ENCODE measurements at places on chromosomes 5 and 9. TPM values are rescaled to one million over a fixed set of nuclear protein-coding genes. Genes with fewer than 3 reads are reported as not detected.

- no peaks in the 10 kb centered on the region for H3K27me3 ChIP-seq
- DNase-seq = peak; percentile 89
- H3K4me3 ChIP-seq = no peak overlapping the region
Measured at GRCh38 chr9:98867429-98868168, 60.1 kb downstream of the GALNT12 start.

- no peak for DNase-seq
- H3K36me3 ChIP-seq = no peaks in the 10 kb centered on the region
- H3K27me3 ChIP-seq = no peaks in the 10 kb centered on the region
- no peaks in the 10 kb centered on the region for H3K4me1 ChIP-seq
Measured at GRCh38 chr5:13859270-13860065, 85.0 kb downstream of the DNAH5 start.

DNA sequence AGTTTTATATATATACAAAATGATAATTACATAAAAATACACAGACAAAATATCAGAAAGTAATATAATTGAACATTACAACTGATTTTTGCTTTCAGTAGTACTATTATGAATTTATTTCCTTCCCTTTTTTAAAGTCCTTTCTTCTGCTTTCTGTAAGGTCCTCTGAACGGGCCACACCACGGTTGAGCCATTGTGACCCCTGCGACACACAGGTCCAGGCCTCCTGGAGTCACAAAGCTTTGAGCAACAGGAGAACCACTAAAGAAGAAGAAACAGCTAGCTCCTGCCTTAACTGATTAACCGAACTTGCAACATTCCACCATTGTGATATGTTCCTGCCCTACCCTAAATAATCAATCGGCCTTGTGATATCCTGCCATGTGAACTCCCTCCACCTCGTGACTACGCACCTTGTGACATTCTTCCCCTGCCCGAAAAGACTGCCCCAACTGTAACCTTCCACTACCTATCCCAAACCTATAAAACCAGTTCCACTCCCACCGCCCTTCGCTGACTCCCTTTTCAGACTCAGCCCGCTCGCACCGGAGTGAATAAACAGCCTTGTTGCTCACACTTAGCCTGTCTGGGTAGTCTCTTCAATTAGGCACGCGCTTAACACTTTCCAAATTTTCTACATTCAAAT lies 375.0 kb upstream of the RFX3 start:
- no peak overlapping the region for H3K4me3 ChIP-seq
- no peaks in the 10 kb centered on the region for H3K27me3 ChIP-seq
- no peaks in the 10 kb centered on the region for H3K36me3 ChIP-seq
- no peak for DNase-seq
- H3K4me1 ChIP-seq = no peaks in the 10 kb centered on the region
- no peak overlapping the region for H3K27ac ChIP-seq

GRCh38 chr5:107794741-107795140 lies 124.0 kb upstream of the EFNA5 start:
- no peak for DNase-seq
- H3K27ac ChIP-seq = no peak overlapping the region
- H3K4me3 ChIP-seq = no peak overlapping the region
- H3K4me1 ChIP-seq = no peaks in the 10 kb centered on the region
- no peaks in the 10 kb centered on the region for H3K36me3 ChIP-seq
- no peaks in the 10 kb centered on the region for H3K27me3 ChIP-seq

DNA sequence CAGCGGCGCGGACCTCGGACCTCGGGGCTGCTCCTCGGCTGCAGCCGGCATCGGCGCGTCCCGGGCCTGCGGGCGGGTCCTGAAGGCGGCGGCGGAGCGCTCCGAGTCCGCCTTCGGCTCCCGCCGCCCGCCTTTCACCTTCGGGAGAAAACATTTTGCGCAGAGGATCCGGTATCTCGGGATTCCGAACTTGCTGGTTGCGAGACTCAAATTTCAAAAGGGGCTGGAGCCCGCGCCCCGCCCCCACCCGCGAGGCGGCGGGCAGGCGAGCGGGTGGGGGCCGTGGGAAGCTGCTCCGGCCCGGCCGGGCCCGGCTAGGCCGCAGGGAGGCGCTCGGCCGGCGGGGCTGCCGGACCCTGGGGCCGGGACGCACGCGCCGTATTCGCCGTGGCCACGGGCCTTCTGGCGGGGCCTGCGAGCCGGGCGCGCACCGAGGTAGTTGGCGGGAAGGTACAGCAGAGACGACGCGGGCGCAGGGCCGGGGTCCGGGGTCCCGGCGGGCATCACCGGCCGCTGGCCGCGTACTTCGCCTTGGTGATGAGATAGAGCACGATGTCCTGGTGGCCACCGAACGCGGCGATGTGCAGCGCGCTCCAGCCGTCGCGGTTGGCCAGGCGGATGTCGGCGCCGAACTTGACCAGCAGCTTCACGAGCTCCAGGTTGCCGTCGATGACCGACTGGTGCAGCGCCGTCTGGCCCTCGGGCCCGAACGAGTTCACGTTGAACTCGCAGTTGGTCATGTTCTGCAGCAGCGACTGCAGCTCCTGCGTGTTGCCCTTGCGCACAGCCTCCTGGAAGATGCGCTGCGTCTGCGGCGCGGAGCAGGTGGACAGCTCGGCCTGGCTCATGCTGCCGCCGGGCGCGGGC lies 757 bp downstream of the NRARP start:
- peak overlapping the region; percentile 26 for H3K4me3 ChIP-seq
- H3K4me1 ChIP-seq = peaks cover 25% of the 10 kb centered on the region
- peaks cover 27% of the 10 kb centered on the region for H3K27me3 ChIP-seq
- peak overlapping the region; percentile 77 for H3K27ac ChIP-seq

GRCh38 chr5:139708877-139709581 lies 60.9 kb downstream of the CXXC5 start:
- no peaks in the 10 kb centered on the region for H3K36me3 ChIP-seq
- H3K4me1 ChIP-seq = peaks cover 11% of the 10 kb centered on the region
- H3K27me3 ChIP-seq = no peaks in the 10 kb centered on the region
- peak; percentile 74 for DNase-seq
- H3K27ac ChIP-seq = no peak overlapping the region

GRCh38 chr9:35603506-35603985 lies 1.5 kb upstream of the TESK1 start:
- H3K4me3 ChIP-seq = peak overlapping the region; percentile 40
- peak overlapping the region; percentile 92 for H3K27ac ChIP-seq
- H3K36me3 ChIP-seq = no peaks in the 10 kb centered on the region
- peak; percentile 88 for DNase-seq

DNA sequence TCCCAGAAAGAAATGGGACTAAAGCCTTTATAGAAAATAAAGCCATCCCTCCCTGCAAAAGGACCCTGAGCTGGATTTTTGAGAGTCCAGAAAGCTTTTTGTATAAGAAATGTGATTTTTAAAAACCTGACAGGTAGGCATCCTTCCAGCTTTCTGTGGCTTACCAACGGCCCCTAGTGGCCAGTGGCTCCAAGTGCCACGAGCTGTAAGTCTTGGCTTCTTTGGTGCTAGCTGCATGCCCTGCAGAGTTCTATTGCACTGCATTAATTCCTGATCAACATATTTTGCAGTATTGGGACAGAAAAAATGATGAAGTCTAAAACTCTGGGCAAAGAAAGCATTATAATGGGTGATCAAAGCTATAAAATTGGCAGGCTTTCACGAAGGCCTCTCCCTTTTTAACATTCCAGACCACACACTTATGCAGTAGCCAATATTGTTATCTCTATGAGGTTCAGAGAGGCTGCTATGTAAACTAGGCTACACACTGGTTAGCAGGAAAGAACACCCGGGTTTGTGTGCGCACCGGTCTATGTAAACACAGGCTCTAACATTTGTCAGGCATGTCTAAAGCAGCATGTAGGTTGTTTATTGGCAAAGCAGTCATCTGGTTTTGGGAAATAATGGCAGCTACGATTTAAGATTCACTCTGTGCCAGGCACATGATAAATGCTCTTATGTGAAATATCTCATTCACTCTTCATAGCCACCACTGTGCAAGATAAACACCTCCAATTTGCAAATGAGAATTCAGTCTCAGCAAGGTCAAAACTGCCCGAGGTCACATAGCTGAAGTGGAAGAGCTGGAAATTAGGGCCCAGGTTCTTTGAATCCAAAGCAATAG lies 55.2 kb downstream of the NMUR2 start:
- no peaks in the 10 kb centered on the region for H3K27me3 ChIP-seq
- H3K27ac ChIP-seq = no peak overlapping the region

DNA sequence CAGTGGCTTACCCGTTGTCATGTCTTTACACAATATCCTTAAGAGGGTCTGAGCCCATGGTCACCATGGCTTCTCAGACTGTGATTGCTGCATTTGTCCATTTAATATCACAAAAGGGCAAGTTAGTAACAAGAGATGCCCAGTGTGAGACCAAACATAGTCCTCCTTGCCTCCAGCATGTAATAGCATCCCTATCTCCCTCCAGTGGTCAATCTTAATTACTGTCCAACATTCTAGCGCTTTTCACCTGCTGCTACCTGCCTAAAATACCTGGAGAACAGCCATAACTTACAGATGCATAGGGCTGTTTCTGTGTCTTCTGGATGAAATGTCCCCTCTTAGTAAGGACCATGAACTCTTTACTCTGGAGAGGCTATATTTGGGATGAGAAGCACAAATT lies 267.2 kb upstream of the DAB2 start:
- no peak overlapping the region for H3K27ac ChIP-seq
- H3K36me3 ChIP-seq = no peaks in the 10 kb centered on the region
- no peaks in the 10 kb centered on the region for H3K27me3 ChIP-seq
- no peaks in the 10 kb centered on the region for H3K4me1 ChIP-seq
- no peak overlapping the region for H3K4me3 ChIP-seq

DNA sequence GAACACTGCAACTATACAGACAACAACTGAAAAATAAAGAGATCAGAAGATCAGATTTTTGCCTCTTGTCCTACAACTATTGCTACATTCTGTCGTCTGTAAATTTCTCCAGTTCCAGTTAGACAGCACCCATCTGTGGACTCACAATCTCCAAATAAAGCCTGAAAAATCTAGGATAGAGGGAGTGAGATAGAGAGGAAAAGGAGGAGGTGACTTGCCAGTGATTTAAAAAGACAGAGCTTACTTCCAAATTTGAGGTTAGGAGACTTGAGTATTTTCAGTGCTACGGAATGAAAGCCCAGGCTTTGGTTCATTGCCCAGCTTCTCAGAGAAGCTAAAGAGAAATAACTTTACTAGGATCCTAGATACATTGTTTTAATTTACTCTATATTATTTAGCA lies 63.6 kb downstream of the PTCD2 start:
- H3K27ac ChIP-seq = peak overlapping the region; percentile 38
- no peaks in the 10 kb centered on the region for H3K27me3 ChIP-seq

GRCh38 chr9:91898451-91899218 lies 51.4 kb downstream of the ROR2 start:
- H3K4me3 ChIP-seq = no peak overlapping the region
- peak overlapping the region; percentile 80 for H3K27ac ChIP-seq
- peak; percentile 54 for DNase-seq

DNA sequence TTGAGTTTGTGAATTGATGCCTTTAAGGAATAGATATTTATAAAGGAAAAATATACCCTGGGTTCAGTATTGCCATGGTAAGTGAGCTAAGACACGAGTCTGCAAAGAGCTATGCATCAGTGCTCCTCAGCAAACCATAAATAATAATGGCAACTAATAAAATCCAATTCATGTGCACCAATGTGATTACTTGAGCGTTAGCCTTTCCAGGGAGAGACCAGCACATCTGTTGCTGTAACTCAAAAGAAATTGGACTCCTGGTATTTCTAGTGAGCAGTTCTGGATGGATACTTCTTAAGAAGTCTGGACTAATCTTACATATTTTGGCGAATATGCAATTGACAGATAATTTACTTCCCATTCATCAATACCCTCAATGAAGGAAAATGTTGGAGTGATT lies 373.3 kb downstream of the ARHGEF28 start:
- no peak for DNase-seq
- H3K4me3 ChIP-seq = no peak overlapping the region
- H3K27ac ChIP-seq = no peak overlapping the region
- no peaks in the 10 kb centered on the region for H3K36me3 ChIP-seq
- H3K27me3 ChIP-seq = no peaks in the 10 kb centered on the region

Gene HCN1
- total RNA-seq = 0.07 TPM

Gene DIPK1B
- 20.8 TPM for total RNA-seq

Gene RASEF
- total RNA-seq = 1.0 TPM

Gene SLC46A2
- total RNA-seq = not detected

Gene SPINK6
- total RNA-seq = not detected

Measured in uterus (tissue), 4 donors.